ENCODE measurements at places on chromosomes 4 and X.

DNA sequence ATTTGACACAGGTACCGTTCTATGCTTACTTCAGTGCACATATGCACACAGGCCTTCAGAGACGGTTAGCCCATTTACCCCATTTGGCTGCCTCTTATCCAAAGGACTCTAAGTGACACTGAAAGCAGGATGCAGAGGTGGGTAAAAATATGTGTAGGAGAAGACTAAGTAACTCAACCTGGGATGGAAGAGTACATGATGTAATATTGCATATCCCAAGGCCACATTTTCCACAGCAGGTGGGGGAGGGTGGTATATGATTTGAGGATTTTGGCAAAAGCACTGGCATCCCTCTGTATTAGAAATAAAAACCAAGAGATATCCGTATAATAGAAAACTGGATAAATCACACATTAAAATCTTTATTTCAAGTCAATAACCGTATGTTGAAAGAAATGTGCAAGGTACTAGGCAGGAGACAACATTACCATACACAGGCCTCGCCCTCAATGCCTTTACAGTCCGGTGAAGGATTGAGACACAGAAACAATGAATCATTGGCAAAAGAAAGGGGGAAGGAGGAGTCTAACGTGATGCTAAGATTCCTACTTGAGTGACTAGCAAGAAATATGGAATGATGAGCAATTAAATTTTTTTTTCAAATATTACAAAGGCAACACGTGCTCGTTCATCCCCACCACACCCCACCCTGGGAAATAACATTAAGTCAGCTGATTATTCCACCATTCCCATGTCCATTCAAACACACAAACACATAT, 161.0 kb upstream of the RASGEF1B start:
- ATAC-seq = peak; percentile 91

DNA sequence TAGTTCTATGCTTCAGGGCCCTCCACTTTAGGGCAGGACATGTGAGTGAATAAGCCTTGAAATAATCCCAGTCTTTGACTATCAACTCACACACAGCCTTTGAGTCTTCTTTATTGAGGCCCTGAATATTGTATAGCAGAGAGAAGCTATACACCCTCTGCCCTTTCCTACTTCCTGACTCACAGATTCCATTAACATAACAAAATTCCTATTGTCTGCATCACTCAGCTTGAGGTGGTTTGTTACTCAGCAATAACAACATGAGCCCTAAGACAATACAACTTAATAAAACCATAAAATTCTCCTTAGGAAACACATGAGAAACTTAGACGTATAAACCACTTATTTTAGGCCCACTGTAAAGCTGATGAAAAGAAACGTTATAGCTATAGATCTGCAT, 680.3 kb upstream of the DIAPH2 start:
- ATAC-seq = no peak

GRCh38 chr4:154137320-154137905, 348.5 kb upstream of the SFRP2 start:
- no peak for ATAC-seq

- no peak for ATAC-seq
Measured at GRCh38 chr4:137226900-137227299, 305.4 kb downstream of the PCDH18 start.

GRCh38 chrX:133305348-133305747, 87.2 kb upstream of the TFDP3 start:
- no peak for ATAC-seq

- ATAC-seq = no peak
Measured at GRCh38 chr4:75769036-75769435, 44.7 kb downstream of the USO1 start.

GRCh38 chr4:90093526-90093925, 33.7 kb upstream of the CCSER1 start:
- ATAC-seq = no peak

DNA sequence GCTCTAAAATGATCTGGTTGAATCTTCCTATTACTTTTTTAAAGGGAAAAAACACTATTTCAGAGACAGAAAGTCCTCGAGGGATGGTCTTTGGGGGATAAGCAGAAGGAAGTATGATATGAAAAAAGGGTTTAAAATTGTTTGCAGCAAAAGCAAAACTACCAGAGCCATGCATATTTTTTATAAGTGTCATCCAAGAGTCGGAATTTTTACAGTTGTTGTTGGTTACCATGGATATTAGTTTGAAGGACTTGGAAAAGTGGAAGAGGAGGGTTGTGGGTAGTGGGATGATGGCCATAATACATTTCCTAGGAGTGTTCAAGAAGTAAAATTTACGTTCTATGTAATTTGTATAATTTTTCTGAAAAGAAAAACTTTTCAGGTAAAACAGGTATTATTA, 134.4 kb downstream of the PCDH7 start:
- no peak for ATAC-seq

Measured in esophagus mucosa (tissue), 1 donor.